ENCODE measurements at places on chromosomes 7 and 10.

- DNase-seq = no peak
These were observed 109.0 kb upstream of the SHH start for GRCh38 chr7:155921086-155921803.

DNA sequence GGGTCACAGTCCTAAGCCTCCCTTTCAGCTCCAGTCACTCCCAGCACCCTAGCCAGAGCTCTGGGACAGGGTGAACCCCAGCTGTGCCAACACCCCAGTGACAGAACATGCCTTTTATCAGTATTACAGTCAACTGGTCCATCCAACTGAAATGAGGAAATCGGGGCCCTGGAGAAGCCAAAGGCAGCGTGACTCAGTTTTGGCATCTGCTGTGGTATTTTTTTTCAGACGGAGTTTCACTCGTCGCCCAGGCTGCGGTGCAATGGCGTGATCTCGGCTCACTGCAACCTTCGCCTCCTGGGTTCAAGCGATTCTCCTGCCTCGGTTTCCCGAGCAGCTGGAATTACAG lies 3.4 kb upstream of the CLDN15 start:
- no peak for DNase-seq

DNA sequence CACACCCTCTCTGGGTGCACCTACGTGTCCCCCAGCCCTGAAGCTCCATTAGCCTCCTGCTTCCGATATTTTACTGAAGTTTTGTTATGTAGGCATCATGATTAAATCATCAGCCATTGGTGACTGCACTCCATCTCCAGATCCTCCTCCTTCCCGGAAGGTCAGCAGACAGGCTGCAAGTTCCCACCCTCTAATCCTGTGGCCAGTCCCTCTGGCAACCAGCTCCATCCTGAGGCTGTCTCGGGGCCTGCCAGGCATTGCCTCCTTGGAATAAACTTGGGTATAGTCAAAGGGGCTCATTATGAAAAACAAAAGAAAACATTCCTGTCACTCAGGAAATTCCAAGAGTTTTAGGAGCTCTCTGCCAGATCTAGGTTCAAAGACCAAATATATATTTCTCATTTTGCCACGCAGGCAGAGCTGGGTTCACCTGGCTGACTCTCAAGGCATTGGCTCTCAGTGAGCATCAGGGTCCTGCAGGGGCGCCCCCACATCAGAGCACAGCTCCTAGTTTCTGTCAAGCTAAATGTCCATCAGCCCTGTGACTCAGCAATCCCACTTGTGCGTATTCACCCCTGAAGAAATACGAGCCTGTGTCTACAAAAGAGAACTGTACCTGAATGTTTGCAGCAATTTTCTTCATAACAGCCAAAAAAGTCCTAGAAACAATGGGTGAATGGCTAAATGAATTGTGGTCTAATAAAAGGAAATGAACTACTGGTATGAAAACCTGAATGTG lies 27.4 kb upstream of the TMEM72 start:
- DNase-seq = no peak

- no peak for DNase-seq
These were observed 58.0 kb downstream of the DLG5 start for GRCh38 chr10:77868523-77868922.

- DNase-seq = no peak
These were observed 91.7 kb upstream of the PITRM1 start for GRCh38 chr10:3264161-3264761.

DNA sequence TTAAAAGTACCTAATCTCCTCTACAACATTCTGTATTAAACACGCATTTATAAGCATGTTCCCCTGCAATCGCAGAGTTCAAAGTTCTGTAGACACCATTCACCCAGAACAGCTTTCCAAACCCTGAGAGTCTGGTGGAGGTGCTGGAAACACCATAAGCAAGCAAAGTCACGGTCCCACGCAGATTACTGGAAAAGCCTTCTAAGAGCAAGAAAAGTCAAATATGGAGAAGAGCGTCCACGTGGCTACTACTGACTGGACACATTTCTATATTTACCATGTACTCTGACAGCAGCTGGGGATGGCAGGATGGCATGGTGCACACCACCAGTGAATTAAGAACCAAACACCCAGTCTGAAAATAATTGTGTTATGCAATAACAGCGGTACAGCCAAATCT lies 97.7 kb downstream of the PARD3 start:
- no peak for DNase-seq

GRCh38 chr10:69740126-69740525 lies 61.6 kb upstream of the COL13A1 start:
- no peak for DNase-seq
